ENCODE measurements at places on chromosomes 1 and 21.
A peak's percentile ranks its signal among the peaks of the same experiment; 100 is the strongest.

- DNase-seq = no peak
Observed at GRCh38 chr1:184950227-184950626, 24.1 kb downstream of the NIBAN1 start.

DNA sequence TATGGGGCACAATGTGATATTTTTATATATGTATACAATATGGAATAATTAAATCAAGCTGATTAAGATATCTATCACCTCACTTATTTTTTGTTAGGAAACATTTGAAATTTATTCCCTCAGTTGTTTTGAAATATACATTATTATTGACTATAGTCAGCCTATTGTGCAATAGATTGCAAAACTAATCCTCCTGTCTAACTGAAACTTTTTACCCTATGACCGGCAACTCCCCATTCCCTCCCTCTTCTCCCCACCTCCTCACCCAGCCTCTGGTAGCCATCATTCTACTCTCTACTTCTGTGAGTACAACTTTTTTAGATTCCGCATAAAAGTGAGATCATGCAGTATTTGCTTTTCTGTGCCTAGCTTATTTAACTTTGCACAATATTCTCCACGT is 117.7 kb upstream of the SGIP1 start:
- no peak for DNase-seq

- peak; percentile 33 for DNase-seq
Observed at GRCh38 chr21:14403681-14404318, 20.9 kb upstream of the HSPA13 start.

DNA sequence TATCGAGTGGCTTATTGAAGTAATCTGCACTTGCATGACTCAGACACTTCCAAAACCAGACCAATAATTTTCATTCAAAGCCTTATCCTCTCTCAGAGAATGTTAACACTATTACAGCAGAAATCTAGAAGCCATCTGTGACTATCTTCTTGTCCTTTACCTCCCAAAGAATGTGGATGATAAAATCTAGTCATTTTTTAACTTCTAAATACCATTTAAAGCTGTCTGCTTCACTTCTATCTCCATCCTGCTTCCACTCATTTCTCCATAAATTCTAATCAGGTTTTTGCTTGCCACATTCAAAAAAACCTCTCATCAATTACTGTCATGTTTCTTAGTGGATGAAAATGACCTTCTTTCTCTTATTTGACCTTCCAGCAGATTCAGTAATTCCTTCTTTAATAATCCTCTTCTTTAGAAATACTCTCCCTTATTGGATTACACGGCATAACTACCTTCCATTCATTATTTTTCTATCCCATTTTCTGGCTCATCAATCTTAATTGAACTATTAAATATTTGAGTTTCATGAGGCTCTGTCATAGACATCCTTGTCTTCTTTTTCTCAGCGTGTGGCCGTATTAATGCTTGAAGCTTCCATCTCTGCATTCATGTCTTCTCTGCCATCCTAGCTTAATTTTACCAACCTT is 1999.4 kb downstream of the MRPL39 start:
- no peak for DNase-seq

- no peak for DNase-seq
Observed at GRCh38 chr1:18175530-18176377, 68.2 kb downstream of the IGSF21 start.

DNA sequence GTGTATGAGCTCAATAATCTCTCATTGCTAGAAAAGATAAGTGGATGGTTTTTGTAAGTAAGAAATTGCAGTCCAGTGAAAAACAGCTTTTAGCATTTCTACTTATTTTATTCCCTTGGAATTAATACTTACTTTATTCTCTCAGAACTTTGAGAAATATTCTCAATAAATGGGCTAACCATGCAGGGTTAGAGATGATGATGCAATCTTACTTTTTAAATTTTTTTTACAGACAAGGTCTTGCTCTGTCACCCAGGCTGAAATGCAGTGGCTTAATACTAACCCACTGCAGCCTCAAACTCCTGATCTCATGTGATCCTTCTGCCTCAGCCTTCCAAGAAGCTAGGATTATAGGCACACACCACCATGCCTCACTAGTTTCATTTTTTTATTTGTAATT is 440.8 kb upstream of the ZP4 start:
- DNase-seq = no peak

DNA sequence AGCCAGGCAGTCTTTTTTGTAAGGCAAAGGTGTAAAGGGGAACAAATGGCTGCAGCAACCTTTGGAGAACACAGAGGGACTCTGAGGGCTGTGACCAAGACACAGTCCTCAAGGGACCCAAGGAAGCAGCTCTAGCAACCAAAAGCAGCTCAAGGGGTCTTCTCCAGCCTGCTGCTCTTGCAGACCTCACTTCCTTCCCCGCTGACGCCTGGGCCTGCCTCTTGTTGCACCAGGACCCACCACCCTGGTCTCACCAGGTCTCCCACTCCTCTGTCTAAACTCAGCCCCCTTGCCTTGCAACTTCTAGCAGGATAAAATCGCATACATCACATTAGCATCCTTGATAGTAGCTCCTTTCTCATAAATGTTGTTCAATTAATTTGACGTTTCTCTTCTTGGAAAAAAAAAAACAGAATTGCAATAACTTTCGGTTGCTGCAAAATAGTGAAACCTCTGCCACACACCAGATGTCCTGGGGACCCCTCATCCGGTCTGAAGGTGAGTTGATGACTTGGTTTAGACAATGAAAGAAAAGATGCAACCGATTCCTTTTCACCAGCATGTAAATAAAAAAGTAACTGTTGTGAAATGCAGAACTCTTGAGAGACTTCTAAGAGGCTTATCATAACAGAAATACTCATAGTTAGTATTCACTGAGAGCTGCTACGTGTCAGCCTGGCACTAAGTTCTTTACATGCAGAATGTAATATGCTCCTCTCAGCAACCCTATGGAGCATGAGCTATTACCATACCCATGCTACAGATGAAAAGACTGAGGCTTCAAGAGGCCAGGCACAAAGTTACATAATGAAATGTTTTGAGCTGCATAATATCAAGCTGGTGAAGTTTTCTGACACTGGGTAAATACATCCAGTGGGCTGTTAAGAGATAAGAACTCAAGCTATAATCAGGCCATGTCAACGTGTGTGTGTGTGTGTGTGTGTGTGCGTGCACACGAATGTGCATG is 58.5 kb downstream of the UMODL1 start:
- DNase-seq = no peak

GRCh38 chr1:74811436-74812179 is 78.7 kb downstream of the TYW3 start:
- DNase-seq = no peak
